Stimulated activated CD4-positive, alpha-beta T cell treated with anti-CD3 and anti-CD28 coated beads, Interleukin-1b, Interleukin-23, amount 100 ng/mL, for 1 hour (primary cell): ENCODE measurements at places on chromosomes 11 and 22.

DNA sequence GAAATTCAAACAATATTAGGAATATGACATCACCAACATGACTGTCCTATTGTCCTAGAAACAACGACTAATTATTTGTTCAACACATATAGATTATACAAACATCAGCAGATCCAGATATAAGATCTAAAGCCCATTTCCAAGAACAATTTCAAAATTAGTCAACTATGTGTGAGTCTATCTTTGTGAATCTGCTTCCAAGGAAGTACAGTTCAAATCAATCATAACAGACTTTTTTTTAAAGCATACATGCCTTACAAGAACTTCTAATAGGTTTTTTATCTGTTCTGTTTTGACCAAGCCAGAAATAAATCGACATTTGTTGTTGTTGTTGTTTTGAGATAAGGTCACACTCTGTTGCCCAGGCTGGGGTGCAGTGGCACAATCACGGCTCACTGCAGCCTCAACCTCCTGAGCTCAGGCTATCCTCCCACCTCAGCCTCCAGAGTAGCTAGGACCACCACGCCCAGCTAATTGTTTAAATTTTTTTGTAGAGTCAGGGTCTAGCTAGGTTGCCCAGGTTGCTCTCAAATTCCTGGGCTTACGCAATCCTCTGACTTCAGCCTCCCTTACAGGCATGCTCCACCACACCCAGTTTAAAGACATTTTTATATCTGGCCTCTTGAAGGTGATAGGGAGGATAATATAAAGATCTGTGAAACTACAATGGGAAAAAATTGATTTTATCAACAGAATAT, 54.8 kb downstream of the DENND5A start:
- DNase-seq = no peak

- no peak for DNase-seq
These were observed 15.5 kb downstream of the APOL3 start for GRCh38 chr22:36144886-36145541.

DNA sequence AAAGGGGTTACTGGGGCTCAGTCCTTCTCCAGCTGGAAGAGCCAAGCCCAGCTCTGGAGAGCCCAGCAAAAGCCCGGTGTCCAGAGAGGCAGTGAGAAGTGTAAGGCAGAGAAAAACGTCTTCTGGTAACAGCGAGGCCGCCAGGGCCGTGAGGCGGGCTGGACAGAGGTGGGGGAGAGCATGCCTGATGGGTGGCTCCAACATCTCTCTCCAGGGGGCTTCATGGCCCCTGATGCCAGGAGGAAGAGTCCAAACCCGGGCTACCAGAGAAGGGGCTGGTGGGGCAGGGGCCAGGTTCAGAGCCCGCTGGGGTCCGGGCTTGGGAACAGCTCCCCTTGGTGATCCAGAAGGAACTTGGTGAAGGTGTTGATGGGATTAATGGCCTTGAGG, 21.7 kb downstream of the ARHGAP1 start:
- DNase-seq = no peak

DNA sequence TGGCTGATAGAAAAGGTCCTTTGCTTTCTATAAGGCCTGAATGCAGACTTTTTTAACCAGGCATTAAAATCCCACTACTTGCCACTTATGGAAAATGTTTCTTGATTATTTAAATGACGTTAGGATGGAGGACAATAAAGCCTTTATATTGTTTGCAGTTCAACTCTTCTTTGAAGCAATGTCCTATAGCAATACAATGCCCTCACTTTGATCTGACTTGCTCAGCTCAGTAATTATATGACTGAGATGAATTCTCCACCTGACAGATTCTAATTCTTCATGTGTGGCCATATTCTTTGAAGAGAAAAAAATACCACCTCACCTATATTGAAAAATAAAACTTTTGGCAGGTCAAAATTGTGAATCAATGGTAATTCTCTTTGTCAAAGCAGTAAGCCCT, 182.0 kb upstream of the MTMR2 start:
- no peak for DNase-seq

GRCh38 chr11:68682531-68682961, 1.8 kb upstream of the GAL start:
- no peak for DNase-seq

DNA sequence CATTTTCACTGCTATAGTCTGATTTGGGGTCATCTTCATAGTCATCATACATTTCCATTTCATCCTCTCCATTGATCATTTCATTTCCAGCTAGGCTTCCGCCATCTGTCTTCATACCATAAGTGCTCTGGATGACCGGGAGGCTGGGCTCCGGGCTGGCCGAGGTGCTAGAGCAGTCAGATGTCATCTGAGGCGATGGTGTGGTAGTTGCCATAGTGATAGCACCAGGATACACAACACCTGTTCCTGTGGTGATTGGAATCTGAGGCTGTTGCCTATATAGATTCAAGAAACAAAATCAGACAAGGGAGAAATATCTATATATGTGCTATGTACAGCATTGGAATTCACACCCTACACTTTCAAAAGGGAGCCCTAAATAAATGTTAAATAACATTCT, 383.5 kb downstream of the SOX6 start:
- no peak for DNase-seq

DNA sequence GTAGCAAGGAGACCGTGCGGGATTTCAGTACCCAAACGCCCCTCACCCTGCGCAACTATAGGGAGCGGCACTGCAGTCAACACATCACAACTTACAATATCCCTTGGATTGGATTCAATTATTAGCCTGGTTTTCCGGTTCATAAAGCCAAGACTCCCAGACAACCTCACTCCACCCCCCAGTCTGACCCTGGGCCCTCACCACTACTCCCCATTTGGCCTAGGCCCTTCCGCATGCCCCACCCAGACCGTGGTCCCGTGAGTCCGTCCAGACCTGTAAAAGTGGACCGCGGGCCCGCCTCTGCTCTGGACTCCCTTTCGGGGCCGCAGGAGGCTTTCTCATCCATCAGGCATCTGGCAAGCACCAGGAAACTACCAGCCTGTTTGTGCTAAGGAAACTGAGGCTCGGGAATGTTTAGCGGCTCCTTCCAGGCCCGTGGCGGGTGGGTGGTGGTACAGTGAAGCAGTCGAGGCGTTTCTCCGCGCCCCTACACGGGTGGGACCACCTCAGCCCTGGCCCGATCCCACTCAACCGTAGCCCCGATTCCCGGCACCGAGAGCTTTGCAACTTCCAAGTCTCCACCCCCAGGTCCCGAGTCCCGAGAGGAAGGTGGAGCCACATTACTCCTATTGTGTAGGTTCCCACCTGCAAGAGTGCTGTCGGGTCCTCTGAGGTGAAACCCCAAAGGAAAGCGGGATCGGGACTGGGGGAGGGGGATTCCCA, 679 bp upstream of the DPP3 start:
- no peak for DNase-seq

GRCh38 chr22:40685406-40685805, 6.1 kb downstream of the MCHR1 start:
- DNase-seq = no peak

DNA sequence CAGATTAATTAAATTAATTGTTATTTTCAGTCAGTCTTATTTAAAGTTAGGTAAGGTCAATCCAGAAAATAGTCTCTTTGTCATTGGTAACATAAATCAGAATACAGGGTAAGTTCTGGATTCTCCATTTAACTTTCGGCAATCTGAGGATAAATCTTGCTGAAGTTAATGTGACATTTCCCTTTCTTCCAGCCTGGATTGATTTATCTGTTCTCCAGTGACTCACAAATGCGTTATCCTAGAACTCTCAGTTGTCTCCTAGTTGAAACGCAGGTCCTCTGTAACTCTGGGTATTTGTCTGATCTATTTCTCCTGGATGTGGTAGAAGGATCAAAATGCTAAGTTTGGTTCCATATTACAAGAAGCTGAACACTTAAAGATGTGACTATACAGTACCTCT, 21.0 kb downstream of the OR51E1 start:
- DNase-seq = no peak

DNA sequence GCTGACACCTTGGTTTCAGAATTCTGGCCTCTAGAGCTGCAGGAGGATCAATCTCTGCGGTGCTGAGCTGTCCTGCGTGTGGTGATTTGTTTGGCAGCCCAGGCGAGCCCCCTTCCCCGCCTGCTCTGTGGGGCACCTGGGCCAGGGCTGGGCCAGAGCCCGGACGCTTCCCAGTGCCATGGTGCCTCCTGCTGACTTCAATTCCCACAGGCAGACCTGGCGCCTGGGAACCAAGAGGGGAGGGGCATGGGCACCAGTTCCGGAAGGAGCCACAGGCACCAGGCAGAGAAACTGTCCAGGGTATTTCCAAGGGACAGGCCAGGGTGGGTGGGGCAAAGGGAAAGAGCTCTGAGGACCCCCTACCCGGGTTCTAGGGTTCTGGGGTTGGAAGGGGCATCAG, 197.8 kb downstream of the CTTN start:
- no peak for DNase-seq

DNA sequence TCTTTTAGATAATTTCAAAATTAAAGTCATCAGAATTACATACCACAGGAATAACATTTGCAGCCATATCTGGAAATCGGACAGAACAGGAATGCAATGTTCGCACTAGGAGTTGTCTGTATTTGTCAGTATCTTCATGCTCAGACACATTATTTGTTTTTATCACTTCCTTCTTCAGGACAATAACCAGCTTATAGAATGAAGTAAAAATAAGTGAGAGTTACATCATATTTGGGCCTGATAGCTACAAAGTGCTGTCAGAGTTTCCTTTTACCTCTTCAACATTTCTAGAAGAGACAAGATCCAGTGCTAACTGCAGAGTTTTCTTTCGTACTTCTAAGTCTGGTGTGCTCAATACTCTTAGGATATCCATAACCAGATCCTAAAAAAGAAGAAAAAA, 18.9 kb downstream of the COPB1 start:
- DNase-seq = no peak

DNA sequence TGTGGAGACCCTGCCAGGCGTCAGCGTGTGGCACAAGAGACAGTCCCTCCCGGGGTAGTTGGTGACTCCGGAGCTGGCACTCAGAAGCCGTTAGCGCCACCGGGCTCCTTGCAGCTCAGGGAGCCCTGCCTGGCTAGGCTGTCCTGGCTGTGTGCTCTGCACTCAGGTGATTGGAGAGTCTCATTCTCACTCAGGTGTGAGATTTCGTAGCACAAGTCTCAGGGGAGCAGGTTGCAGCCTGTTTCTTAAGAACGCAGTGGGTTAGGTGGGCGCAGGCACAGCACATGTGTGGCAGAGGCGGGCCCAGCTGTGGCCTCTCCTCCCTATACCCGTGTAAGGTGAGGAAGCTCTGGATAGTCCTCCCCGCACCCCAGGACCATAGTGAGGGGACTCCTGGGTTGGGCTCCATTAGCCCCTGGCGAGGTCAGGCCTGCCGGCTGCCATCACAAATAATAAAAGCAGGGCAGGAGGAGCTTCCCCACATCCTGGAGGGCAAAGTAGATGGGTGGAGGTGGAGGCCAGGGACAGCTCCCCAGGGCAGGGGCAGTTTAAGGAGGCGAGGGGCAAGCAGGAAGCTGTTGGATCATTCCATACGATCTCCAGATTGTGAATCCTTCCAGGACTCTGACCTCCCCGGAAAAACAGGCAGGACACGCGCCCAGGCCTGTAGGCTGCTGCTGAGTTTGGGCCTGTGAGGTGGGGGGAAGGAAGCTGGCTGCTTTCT, 39.4 kb downstream of the SBF1 start:
- no peak for DNase-seq

GRCh38 chr11:2752923-2753322, 53.1 kb upstream of the KCNQ1OT1 start:
- no peak for DNase-seq

GRCh38 chr11:110829873-110830272, 117.6 kb upstream of the ARHGAP20 start:
- DNase-seq = no peak

DNA sequence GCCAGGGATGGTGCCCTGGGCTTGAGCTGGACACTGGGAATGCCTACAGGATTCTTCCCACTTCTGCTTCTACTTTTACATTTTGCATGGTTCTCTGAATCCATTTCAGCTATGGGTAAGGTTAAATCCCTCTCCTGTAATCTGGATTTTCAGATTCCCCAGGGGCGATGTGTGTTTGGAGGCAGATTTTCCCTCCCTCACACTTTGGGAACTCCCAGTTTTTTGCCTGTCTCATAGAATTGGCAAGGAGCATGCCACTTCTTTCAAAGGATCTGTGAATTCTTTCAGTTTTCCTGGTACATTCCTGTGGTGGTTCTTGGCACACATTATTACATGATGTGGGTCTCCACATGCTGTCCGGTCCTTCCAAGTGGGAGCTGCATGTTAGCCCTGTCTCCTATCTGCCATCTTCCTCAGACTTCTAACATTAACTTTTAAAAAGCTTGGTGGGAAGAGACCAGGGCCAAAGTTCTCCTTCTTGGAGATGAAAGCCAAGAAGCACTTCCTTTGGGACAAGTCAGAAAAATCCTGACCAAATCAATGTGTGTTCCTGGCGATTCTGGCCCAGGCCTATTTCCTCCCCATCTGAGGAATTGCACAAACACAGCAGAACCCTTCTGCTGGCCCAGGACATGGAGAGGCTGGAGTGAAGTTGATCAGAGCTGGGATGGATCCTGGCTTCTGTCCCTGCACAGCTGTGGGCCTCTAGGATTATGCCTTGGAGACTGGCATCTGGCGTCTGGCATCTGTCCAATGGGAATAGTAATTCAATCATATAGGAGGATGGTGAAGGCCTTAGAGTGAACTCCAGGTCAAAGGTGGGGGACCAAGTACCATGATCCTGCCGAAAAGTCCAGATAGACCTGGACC, 5.4 kb upstream of the APOL2 start:
- no peak for DNase-seq

GRCh38 chr22:47630741-47631534, 868.5 kb downstream of the TBC1D22A start:
- no peak for DNase-seq

GRCh38 chr11:278001-278951, at the start of gene NLRP6:
Gene NLRP6, plus strand, starts transcription at chr11:278407. Its CDS starts 163 bp downstream, at chr11:278570.
- no peak for DNase-seq

- DNase-seq = peak; percentile 68
These were observed 6.7 kb upstream of the GDPD5 start for GRCh38 chr11:75532200-75533048.

DNA sequence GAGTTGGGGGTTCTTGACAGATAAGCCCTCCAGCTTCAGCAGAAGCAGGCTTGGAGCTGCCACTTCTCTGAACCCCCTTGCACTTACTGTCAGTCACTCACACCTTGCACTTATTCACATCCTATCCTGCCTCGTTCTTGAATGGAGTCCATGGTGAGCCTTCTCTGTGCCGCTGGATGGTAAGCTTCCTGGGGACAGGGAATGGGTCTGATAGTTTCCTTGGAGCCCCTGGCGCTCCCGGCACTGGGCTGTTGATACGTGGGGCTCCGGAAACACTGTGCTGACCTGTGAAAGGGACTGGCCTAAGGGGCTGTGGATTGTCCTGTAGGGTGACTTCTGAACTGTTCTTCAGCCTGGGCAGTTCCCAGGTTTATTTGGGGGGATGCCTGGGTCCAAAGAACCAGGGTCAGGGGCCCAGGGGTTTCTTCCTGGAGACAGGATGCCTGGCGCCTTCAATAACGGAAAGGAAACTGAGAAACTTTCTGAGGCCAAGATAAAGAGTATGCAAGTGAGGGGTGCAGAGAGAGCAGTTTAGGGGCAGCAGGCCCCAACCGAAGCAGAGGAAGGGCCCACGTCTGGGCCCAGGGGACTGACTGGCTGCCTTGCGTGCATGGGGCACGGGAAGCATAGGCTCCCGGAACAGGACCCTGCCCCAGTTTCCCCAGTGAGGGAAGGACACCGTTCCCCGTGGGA, 709 bp upstream of the ST3GAL4 start:
- DNase-seq = no peak

GRCh38 chr22:36860821-36861659, at the start of gene NCF4:
Gene NCF4, plus strand, starts transcription at chr22:36861006. Its CDS starts 166 bp downstream, at chr22:36861172.
- DNase-seq = no peak

GRCh38 chr22:50733521-50734342, 4.3 kb upstream of the ACR start:
- no peak for DNase-seq

GRCh38 chr11:1827095-1827813, 7.5 kb upstream of the SYT8 start:
- no peak for DNase-seq
